ENCODE measurements at places on chromosomes 12 and 14.

- no peak for DNase-seq
Observed at GRCh38 chr14:96911499-96912149, 114.4 kb downstream of the VRK1 start.

DNA sequence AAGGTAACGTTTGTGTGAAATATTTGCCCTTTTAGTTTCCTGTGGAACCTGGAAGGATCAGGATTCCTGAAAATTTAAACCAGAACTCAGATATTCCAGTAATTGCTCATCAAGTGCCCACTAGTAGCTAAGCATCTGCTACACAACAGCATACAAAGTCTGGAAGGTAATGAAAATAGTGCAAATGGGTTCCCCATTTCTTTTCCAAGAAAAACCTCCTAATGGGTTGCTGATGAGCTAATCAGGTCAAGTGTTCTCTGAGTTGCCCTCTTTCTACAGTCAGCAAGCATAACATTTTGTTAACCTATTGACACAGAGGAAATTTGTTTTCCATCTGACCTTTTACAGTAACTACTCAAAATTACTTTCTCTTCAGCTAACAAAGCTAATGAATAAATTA, 83.6 kb upstream of the PMCH start:
- DNase-seq: no peak

GRCh38 chr12:113875691-113876090, 90.4 kb downstream of the RBM19 start:
- DNase-seq: no peak

- peak; percentile 9 for DNase-seq
Observed at GRCh38 chr14:30906752-30907658, 32.6 kb downstream of the COCH start.

GRCh38 chr12:14256555-14257169, 108.8 kb upstream of the ATF7IP start:
- DNase-seq: peak; percentile 53

GRCh38 chr12:21751517-21751916, 23.0 kb downstream of the KCNJ8 start:
- DNase-seq: no peak

DNA sequence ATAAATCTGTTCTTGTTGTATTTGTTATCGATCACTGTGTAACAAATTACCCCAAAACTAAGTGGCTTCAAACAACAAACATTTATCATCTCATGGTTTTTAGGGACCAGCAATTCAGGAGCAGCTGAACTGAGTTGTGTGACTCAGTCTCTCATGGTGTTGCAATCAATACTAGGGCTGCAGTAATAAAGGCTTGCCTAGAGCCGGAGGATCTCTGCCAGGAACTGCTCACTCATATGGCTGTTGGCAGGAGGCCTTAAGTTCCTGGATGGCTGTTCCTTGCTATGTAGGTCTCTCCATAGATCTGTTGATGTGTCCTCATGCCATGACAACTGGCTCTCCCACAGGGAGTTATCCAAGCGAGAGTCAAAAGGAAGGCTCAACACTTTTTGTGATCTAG, 3.8 kb upstream of the PSMC6 start:
- DNase-seq: no peak

DNA sequence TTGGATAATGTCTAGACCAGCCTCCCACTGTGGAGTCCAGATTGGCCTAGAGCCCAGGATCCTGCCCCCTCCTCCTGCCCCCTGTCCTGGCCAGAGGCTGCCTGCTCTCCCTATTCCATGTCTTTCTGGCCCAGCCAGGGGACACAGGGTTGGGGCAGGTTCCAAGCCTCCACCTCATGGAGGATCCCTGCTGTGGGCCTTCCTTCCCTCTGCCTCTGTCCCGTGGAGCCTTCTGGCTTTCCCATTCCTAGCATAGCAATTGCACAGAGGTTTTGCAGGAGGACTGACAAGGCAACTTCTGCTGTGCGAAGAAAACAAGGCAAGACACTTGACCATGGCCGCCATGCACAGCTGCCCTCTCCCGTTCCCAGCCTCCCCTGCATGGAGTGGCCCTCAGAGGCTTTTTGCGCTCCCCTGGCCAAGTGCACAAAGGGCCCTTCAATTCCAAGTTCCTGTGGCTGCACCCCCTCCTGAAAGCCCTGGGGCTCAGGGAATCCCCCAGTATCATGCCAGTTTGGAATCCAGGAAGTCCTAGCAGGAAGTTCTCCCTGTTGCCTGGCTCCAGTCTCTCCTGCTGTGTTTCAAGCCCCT, 42.1 kb downstream of the KRT80 start:
- no peak for DNase-seq

- DNase-seq: no peak
Observed at GRCh38 chr12:102371165-102371564, 109.2 kb downstream of the IGF1 start.

DNA sequence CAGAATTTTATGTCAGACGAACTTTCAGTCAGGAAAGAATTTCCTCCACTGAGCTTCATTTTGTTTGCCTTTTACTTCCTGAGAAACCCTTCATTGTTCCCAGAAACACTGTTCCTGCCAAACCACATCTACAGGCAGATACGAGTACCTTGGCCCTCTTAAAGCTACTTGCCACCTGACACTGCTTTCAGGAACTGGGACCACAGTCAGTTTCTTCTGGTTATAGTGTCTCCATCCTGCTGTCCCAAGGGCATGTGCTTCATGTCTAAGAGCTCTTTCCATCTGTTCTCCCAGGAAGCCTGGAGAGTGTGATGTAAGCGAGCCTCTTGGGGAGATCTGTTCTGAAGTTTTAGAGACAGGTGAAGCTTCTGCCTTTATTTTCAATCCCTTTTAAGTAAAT, 161.7 kb upstream of the PLEKHA5 start:
- DNase-seq: no peak

DNA sequence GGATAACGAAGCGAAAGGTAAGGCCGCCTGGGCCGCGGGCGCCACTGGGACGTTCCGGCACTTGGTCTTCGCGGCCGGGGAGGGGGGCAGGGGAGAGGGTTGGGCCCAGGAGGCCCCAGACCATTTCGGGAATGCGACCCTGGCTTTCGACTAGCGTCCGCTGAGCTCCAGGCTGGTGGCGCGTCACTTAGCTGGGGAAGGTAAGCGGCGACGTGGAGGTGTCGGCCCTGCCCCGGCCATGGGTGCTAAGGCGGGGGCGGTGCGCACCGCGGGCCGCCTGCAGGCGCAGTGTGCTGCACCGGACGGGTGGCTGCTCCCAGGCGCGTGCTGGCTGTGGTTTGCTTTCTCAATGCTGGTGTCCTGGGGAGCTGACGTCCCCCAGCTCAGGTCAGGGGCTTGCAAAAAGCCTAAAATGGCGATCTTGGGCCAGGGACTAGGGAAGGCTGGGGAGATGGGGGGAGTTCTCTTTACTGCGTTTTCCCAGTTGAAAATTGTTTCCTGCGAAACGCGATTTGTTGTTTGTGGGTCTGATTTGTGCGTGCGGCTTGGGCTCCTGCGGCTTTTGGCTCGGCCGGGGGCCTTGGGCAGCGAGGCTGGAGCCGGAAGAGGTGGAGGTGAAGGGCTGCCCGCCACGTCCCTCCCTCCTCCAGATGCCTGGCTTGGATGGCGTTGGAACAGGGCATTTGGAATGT, 1.2 kb downstream of the HOXC10 start:
- no peak for DNase-seq

- DNase-seq: no peak
Observed at GRCh38 chr12:64730588-64730969, 28.6 kb downstream of the GNS start.

- no peak for DNase-seq
Observed at GRCh38 chr12:89212339-89212771, 139.9 kb downstream of the DUSP6 start.

GRCh38 chr12:108400900-108401480, 61.9 kb upstream of the CMKLR1 start:
- no peak for DNase-seq

- no peak for DNase-seq
Observed at GRCh38 chr14:20971705-20972021, 16.4 kb downstream of the RNASE2 start.

DNA sequence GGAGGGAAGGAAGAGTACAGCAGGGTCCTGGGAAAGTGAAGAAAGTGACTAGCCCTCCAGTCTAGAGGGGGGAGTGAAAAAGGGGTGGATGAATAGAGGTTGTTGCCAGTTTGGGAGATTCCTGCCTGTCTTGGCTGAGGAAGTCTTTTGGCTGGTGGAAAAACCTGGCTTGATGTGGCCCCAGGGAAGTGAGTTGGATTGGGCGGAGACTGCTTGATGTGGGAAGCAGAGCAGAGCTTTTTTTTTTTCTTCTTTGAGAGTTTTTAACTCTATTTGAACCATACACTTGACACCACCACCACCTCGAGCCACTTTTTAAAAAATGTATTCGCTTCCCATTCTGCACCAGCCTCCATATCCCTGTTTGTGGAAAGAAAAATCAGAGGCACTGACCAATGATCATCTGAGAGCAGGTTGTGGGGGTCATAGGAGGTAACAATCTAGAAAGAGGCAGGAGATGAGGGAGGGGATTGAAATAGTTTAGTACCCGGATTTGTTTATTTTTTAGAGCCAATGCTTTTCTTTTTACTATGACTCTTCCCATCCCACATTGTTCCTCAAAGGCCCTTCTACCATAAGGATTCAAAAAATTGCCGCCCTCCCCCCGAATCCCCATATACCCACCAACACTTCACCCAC, 690 bp upstream of the DTX3 start:
- DNase-seq: peak; percentile 19

- no peak for DNase-seq
Observed at GRCh38 chr12:4160314-4161040, 113.1 kb upstream of the CCND2 start.

- DNase-seq: no peak
Observed at GRCh38 chr12:77299001-77299400, 233.6 kb upstream of the E2F7 start.

DNA sequence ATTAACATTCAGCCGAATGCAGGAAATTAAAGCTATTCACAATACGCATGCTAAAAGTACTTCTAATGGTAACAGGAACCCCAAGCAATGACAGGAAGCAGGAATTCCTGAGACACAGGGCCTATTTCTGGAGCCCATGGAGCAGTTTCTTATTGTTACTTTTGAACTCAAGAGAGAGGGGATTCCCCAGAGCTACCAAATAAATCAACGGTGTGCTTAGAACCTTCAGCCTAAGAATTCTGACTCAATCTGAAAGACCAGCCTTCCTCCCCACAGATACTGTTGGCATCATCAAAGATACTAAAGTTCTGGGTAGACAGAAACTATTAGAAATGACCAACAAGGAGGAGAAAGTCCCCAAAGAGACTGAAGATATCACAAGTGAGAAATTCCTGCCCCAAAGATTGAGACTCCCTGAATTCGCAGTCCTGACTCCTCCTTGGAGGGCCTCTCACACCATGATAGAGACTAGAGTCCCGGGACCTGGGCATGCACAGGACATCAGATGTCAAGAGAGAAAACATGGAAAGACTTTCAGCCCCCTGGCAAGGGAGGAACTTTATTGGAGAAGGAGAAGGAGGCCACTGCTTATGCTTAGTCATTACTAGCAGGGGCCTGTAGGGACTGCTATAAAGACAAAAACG, 32.7 kb downstream of the RTRAF start:
- no peak for DNase-seq

DNA sequence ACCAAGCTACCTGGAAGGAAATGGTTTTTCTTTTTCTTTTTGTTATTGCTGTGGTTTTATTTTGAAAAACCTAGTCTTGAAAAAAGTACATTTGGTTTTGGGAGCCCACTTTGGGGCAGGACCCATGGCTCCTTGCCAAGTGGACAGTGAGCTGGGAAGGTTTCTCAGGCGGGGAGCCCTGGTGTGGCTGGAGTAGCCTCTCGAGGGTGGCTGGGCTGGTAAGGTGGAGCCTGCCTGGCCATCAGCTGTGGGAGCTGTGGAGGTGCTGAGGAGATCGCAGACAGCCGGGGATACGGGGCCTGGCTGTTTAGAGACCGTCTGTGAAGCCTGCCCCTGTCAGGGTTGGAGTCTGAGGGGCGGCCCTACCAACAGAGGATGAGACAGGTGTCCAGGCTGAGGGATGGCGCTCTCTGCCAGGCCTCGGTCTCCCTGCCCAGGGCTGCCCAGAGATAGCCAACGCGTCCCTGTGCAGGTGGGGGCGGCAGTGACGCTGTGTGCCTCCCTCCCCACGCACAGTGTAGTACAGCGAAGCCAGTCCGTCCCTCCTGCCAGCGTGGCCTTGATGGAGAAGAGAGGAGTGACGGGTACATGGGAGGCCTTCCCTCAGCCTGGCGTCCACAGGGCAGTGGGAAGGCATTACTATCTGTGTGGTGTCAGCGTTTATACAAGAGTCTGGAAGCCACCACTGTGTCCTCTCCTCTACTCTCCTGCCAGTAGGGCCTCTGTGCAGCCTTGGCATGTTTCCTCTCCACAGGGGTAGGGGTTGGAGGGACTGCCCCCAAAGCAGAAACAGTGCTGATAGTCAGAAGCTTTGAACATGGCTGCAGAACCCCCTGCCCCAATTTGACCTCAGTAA, 5.9 kb downstream of the RIN3 start:
- DNase-seq: no peak

GRCh38 chr14:45267071-45267470, 14.1 kb upstream of the MIS18BP1 start:
- no peak for DNase-seq

- no peak for DNase-seq
Observed at GRCh38 chr12:63888908-63889635, 44.6 kb downstream of the SRGAP1 start.

- no peak for DNase-seq
Observed at GRCh38 chr14:101538878-101539277, 22.4 kb upstream of the DIO3 start.

DNA sequence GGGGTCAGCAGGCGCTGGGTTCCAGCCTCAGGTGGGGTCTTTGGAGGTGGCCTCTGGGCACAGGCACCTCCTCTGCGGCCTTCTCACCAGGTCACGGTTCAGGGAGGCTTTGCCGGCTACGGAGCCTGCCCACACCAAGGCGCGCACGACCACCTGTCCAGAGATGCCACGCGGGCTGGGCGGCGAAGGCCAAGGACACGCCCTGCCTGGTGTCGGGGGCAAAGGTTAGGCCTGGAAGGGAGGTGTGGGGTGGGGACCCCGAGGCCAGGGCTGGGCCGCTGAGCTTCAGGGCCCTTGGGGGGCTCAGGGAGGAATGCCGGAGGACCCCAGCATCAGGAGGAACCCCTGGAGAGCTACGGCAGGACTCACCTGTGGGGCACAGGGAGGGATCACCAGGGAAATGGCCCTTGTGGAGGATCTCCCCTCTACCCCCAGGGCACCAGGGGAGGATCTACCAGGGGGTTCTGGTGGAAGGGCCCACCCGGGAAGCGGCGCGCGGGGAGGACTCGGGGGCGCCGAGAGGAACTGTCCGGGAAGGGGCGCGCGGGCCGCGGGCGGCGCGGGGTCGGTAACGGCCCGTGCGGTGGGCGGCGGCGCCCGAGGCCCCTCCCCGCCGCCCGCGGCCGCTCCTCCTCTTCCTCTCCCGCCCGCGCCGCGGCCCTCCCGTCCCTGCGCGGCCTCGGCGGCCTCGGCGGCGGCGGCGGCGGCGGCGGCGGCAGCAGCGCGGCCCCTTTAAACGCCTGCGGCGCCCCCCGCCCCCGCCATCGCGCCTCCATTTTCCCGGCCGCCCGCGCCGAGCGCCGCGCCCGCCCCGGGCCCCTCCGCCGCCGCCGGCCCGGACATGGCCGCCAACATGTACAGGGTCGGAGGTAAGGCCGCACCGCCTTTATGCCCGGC, at the start of gene MTA1:
Gene MTA1, plus strand, starts transcription at position 633 of the 897 bp plus-strand sequence. Its CDS starts 209 bp downstream, at position 842.
- DNase-seq: no peak
